ENCODE measurements at places on chromosomes 5 and 9.

DNA sequence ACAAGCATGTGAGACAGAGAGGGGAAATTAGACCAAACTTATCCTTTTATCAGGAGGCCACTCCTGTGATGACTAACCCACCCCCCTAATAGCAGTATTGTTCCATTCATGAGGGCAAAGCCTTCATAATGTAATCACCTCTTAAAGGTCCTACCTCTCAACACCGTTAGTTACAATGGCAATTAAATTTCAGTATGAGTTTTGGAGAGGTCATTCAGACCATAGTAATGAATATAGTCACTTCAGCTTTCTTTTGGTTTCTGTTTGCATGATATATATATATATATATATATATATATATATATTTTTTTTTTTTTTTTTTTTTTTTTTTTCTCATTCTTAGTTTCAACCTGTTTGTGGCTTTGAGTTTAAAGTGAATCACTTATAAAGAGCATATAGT is 10.5 kb downstream of the ADGRV1 start:
- peaks cover 5% of the 10 kb centered on the region for H3K4me1 ChIP-seq
- H3K36me3 ChIP-seq, result peaks cover 29% of the 10 kb centered on the region
- H3K4me3 ChIP-seq, result no peak overlapping the region
- no peak for DNase-seq
- no peak overlapping the region for H3K27ac ChIP-seq

DNA sequence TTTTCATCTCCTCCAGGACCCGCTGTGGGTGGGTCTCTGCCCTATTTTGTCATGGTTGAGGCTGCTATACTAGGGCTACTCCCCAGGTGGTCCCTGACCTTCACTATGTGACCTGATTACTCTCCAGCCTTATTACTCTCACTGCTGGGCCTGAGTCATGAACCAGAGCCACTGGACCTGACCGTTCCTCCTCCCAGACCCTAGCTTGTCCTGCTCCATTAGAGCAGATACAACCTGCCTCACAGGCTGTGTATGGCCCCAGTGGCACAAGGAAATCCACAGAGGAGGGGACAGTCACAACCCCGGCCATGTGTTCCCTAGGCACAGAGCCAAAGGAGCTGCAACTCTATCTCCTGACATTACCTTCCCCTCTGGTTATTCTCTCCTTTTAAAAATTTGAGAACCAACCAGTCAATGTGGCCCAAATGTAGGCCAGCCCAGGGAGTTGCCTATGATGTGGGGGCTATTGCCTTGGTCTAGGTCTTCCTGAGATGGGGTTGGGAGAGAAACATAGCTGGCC is 96.0 kb upstream of the FSTL4 start:
- H3K36me3 ChIP-seq, result no peaks in the 10 kb centered on the region
- peak overlapping the region; percentile 19 for H3K27ac ChIP-seq
- DNase-seq, result no peak
- H3K27me3 ChIP-seq, result no peaks in the 10 kb centered on the region
- no peaks in the 10 kb centered on the region for H3K4me1 ChIP-seq

DNA sequence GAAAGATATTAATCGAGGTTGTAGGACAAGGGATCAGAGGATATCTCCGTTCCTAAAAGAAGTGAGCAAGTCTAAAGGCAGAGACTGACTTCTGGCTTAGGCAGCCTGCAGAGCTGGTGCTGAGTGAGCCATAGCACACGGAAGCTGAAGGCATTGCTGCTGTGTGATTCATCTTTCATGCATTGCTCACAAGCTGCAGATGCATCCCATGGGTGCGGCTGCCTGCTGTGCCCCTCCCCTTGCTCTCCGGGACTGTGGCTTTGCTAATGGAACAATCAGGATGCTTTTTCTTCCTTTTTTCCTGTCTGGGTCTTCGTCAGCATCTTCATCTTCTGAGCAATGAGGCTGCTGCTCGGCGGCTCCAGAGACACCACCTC is 341.4 kb downstream of the DIRAS2 start:
- peaks cover 4% of the 10 kb centered on the region for H3K4me1 ChIP-seq
- no peak for DNase-seq
- peaks cover 2% of the 10 kb centered on the region for H3K27me3 ChIP-seq
- no peak overlapping the region for H3K4me3 ChIP-seq
- H3K36me3 ChIP-seq, result no peaks in the 10 kb centered on the region

DNA sequence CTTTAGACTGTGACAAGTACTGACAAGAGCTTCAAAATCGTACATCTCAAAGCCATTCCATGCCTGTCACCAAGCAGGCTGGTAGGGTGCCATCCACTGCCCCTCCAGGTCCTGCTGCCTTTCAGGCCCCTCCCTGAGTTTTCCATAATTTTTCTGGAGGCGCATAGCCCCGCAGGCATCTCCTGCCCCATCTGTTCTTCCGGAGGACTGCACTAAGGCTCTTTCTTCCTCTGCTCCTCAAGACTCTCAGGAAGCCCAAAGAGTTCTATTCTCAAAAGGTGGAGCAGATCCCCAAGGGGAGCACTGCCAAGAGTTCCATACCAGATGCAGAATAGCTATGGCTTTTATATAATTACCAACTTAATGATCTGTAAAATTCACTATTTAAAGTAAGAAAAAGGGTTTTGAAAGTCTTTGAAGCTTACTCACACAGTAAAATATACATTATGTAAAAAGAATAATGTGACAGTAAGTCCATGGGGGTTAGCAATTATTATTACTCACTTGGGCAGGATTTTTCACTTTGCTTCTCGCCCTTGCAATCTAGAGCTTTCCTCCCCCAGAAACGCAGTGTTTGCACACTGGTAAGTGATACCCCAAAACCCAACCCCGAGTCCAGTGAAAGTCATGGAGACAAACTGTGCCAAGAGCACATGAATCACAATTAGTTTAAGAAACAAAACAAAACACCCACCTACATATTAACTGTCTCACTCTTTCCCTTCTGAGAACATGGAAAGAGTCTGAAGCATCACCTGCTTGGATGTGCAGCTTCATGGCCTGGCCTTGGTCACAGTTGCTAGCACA is 114.1 kb upstream of the DAPK1 start:
- no peak overlapping the region for H3K27ac ChIP-seq
- no peak overlapping the region for H3K4me3 ChIP-seq

- H3K36me3 ChIP-seq, result peaks cover 19% of the 10 kb centered on the region
- no peak overlapping the region for H3K4me3 ChIP-seq
- H3K4me1 ChIP-seq, result no peaks in the 10 kb centered on the region
- H3K27me3 ChIP-seq, result no peaks in the 10 kb centered on the region
- DNase-seq, result no peak
These were observed 54.5 kb downstream of the STK10 start for GRCh38 chr5:172133359-172134029.

GRCh38 chr5:158162479-158163034 is 303.6 kb upstream of the CLINT1 start:
- no peaks in the 10 kb centered on the region for H3K36me3 ChIP-seq
- peaks cover 11% of the 10 kb centered on the region for H3K4me1 ChIP-seq
- no peak for DNase-seq
- no peak overlapping the region for H3K4me3 ChIP-seq

- H3K4me3 ChIP-seq, result no peak overlapping the region
- H3K27ac ChIP-seq, result no peak overlapping the region
- H3K36me3 ChIP-seq, result no peaks in the 10 kb centered on the region
- no peak for DNase-seq
- peaks cover 28% of the 10 kb centered on the region for H3K4me1 ChIP-seq
These were observed 29.3 kb downstream of the UBE2R2 start for GRCh38 chr9:33846231-33846630.
